ENCODE measurements at places on chromosomes 1 and 21. TPM values are rescaled to one million over a fixed set of nuclear protein-coding genes. Genes with fewer than 3 reads are reported as not detected.

DNA sequence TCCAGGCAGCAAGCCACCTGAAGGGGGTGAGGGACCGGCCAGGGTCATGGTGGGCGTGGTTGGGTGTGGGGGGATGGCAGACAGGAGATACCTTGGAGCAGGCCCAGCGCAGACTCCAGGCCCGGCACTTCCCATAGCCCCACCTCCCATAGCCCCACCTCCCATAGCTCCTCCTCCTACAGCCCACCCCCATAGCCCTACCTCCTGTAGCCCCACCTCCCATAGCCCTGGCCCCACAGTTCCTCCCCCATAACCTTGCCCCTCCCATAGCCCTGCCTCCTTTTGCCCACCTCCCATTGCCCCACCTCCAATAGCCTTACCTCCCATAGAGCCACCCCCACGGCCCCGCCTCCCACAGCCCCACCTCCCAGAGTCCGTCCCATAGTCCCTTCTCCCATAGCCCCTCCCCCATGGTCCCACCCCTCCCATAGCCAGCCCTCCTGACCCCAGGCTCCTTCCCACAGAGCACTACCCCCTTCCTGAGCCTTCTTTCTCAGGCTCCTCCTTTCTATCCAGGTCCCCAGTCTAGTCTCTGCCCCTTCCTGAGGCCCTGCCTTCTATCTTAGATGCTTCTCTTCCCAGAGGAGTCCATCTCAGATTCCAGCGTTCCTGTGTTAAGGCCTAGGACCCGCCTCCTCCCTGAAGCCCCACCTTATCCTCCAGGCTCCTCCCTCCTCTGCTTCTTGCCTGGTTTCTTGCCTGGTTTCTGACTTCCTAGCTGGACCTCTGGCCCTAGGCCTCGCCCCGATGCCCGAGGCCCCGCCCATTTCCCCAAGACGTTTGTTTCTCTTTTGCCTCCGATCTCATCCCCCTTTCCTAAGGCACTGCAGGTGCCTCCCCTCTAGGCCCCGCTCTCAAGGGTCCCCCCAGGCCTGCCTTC, 46.8 kb downstream of the PTPRU start:
- no peak for DNase-seq
- H3K4me1 ChIP-seq = no peaks in the 10 kb centered on the region
- H3K4me3 ChIP-seq = no peak overlapping the region
- H3K36me3 ChIP-seq = no peaks in the 10 kb centered on the region
- no peak overlapping the region for H3K27ac ChIP-seq

- no peaks in the 10 kb centered on the region for H3K27me3 ChIP-seq
- no peak for DNase-seq
- no peaks in the 10 kb centered on the region for H3K36me3 ChIP-seq
- no peak overlapping the region for H3K4me3 ChIP-seq
Observed at GRCh38 chr21:26159869-26160268, 10.7 kb downstream of the APP start.

GRCh38 chr1:153526132-153526543, 9.7 kb downstream of the S100A6 start:
- no peak overlapping the region for H3K4me3 ChIP-seq
- no peaks in the 10 kb centered on the region for H3K27me3 ChIP-seq
- H3K4me1 ChIP-seq = peaks cover 20% of the 10 kb centered on the region
- H3K27ac ChIP-seq = no peak overlapping the region
- H3K36me3 ChIP-seq = no peaks in the 10 kb centered on the region

DNA sequence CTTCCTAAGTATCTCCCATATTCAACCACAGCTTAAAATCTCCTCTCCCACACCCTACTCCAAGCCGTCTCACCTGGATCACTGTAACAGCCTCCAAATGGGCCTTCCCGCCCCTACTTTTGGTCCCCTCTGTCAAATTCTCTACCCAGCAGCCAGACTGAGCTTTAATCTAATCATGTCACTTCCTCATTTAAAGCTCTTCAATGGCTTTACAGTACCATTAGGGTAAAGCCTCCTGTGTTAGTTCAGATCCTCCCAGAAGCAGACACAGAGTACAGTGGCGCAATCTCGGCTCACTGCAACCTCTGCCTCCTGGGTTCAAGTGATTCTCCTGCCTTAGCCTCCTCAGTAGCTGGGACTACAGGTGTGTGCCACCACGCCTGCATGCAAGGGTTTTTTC, 46.8 kb upstream of the PSEN2 start:
- no peak overlapping the region for H3K27ac ChIP-seq
- no peak for DNase-seq
- H3K27me3 ChIP-seq = no peaks in the 10 kb centered on the region
- H3K4me3 ChIP-seq = no peak overlapping the region
- no peaks in the 10 kb centered on the region for H3K36me3 ChIP-seq

AADACL3 gene
- total RNA-seq = not detected

GRCh38 chr1:1988061-1988945, 15.3 kb downstream of the CFAP74 start:
- DNase-seq = no peak
- H3K36me3 ChIP-seq = no peaks in the 10 kb centered on the region
- no peak overlapping the region for H3K27ac ChIP-seq
- no peak overlapping the region for H3K4me3 ChIP-seq
- H3K4me1 ChIP-seq = no peaks in the 10 kb centered on the region

NBPF4 gene
- total RNA-seq = not detected

GRCh38 chr1:211724687-211725196, 49.3 kb upstream of the NEK2 start:
- no peaks in the 10 kb centered on the region for H3K36me3 ChIP-seq
- no peaks in the 10 kb centered on the region for H3K4me1 ChIP-seq
- no peak overlapping the region for H3K4me3 ChIP-seq
- H3K27me3 ChIP-seq = no peaks in the 10 kb centered on the region
- H3K27ac ChIP-seq = no peak overlapping the region

DNA sequence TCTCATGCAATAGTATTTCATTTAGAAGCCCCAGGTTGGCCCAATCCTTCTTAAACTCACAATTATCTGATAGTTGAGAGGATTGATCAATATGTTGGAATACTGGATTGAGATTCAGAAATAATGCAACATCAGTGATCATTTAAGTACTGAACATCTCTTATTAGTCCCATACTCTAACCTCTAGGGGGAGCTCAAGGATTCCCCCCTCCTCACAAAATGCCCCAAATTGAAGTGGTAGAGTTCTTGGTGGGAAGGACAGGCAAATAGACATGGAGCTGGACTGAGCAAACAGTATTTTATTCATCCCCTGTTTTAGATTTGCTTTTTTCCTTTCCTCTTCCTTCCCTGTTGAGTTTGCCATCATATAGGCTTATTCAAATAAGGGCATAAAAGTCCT, 62.8 kb downstream of the NGF start:
- H3K36me3 ChIP-seq = no peaks in the 10 kb centered on the region
- no peak overlapping the region for H3K4me3 ChIP-seq
- no peak for DNase-seq
- H3K27me3 ChIP-seq = no peaks in the 10 kb centered on the region

UBL4B gene
- not detected for total RNA-seq

- peaks cover 17% of the 10 kb centered on the region for H3K4me1 ChIP-seq
- DNase-seq = no peak
- H3K36me3 ChIP-seq = no peaks in the 10 kb centered on the region
- no peak overlapping the region for H3K27ac ChIP-seq
Observed at GRCh38 chr1:224173523-224173922, 9.5 kb upstream of the DEGS1 start.

LRRC38 gene
- total RNA-seq = not detected

KMO gene
- total RNA-seq = 0.35 TPM

CACHD1 gene
- total RNA-seq = 8.5 TPM

DNA sequence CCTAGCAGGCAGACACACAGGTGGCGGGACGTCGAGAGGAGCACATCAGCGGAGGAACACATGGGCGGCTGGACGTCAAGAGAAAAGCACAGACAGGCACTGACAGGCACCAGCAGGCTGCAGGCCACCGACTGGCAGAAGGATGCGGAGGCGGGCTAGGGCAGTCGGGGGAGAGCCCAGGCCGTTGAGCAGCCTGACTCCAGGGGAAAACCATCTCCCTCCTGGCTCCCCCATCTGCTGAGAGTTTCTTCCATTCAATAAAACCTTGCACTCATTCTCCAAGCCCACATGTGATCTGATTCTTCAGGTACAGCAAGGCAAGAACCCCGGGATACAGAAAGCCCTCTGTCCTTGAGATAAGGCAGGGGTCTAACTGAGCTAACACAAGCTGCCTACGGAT, 25.5 kb downstream of the B3GALT5 start:
- H3K4me1 ChIP-seq = no peaks in the 10 kb centered on the region
- H3K36me3 ChIP-seq = no peaks in the 10 kb centered on the region
- no peak overlapping the region for H3K4me3 ChIP-seq
- H3K27me3 ChIP-seq = no peaks in the 10 kb centered on the region
- H3K27ac ChIP-seq = no peak overlapping the region

All from right atrium auricular region (tissue), 2 donors.